Cortex of kidney (tissue), 1 donor: ENCODE measurements at places on chromosomes 5 and 9.

GRCh38 chr5:84255315-84255714 lies 129.4 kb downstream of the EDIL3 start:
- no peak for DNase-seq

GRCh38 chr5:27308153-27308552 lies 269.8 kb upstream of the CDH9 start:
- no peak for DNase-seq

- no peak for DNase-seq
Observed at GRCh38 chr5:95738072-95738471, 6.9 kb downstream of the RHOBTB3 start.

- no peak for DNase-seq
Observed at GRCh38 chr9:83765376-83765775, 52.2 kb downstream of the GKAP1 start.

DNA sequence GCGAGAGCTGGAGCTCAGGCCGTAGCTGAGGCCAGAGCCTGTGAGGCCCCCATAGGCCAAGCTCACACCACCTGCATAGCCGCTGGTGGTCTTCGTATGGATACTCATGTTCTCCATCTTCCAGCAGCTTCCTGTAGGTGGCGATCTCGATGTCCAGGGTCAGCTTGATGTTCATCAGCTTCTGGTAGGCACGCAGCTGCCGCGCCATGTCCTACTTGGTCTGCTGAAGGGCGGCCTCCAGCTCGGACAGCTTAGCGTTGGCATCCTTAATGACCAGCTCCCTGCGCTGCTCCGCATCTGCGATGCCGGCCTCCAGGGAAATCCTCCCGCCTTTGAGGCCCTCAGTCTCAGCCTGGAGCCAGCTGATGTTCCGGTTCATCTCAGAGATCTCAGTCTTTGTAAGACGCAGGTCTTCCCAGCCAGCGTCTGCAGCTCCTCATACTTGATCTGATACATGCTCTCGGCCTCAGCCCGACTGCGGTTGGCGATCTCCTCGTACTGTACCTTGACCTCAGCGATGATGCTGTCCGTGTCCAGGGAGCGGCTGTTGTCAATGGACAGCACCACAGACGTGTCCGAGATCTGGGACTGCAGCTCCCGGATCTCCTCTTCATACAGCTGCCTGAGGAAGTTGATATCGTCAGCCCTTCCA lies 172.1 kb downstream of the PPP2R2B start:
- no peak for DNase-seq

DNA sequence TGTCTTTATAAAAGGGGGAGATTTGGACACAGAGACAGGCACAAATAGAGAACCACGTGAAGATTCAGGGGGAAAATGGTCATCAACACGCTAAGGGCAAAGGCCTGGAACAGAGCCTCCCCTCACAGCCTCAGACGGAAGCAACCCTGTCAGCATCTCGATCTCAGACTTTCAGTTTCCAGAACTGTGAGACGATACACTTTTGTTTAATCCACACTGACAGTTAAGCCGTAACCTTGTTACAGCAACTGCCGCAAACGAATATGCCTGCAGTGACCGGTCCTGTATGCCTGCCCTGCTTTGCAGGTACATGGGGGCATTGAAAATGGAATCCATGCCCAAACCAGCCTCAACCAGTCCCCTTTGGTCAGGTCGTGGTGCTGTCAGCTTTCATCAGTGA lies 139.5 kb downstream of the ATPSCKMT start:
- no peak for DNase-seq

- no peak for DNase-seq
Observed at GRCh38 chr9:132249123-132249522, 87.3 kb downstream of the NTNG2 start.

DNA sequence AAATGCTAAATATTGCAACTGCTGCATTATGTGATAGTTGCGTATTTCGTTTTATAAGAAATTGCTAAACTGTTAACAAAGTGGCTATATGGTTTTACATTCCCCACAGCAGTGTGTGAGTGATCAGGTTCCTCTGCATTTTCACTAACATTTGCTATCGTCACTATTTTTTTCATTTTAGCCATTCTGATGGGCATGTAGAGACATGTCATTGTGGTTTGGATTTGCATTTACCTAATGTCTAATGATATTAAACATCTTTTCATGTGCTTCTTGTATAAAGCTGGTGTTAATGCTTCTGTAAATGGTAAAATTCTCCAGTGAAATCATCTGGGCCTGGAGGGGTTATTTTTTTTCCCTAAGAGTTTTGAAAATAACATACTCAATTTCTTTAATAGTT lies 61.6 kb downstream of the ERCC6L2 start:
- DNase-seq, result no peak

- no peak for DNase-seq
Observed at GRCh38 chr9:87342743-87343142, 154.9 kb upstream of the DAPK1 start.

- DNase-seq, result no peak
Observed at GRCh38 chr9:69081261-69081660, 45.7 kb downstream of the FXN start.

DNA sequence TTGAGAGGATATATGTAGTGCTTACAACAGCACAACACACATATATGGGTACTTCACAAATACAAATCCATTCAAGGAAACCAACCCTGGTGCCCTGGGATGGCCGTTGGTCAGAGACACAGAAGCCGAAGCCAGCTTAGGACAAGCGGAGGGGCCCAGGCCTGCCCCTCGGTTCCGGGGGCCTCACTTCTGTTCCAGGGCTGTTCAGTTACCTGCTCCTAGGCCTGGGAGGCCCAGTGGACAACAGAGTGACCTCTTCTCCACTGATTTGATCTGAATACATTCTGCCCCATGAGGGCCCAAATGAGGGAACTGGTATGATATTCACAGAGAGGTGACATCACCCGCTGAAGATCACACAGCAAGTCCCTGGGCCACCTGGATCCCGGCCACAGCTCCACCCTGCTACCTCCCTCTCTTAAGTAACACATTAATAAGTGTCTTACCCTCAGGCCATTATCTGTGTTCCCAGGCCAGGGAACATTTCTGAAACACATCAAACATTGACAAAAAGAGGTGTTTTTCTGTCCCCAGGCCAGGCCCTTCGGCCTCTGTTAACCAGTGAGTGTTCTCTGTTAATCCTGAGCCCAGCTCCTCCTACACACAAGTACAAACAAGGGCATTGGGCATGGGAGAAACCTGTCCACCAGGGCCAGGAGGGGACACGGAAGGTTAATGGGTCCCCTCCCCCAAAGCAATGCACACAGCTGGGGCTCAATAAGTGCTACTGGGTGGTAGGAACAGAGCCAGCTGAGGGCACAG lies 4.5 kb upstream of the GRHPR start:
- no peak for DNase-seq

DNA sequence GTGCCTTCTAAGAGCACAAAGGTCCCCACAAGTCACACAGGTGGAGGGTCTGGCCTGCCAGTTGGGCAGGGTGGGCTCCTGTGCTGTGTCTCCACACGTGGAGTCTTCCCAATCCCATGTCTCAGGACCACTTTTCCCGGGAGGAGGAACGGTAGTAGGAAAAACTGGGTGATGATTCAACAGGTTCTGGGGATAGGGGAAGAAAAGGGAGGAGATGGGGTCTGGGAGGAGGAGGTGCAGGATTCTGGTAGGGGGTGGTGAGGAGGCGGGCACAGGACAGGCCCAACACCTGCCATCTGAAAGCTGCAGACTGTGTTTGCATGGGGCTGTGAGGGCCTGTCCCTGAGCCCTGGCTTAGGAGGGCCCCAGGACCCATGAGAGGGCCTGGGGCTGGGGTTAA lies 215.2 kb downstream of the HSPA4 start:
- no peak for DNase-seq

DNA sequence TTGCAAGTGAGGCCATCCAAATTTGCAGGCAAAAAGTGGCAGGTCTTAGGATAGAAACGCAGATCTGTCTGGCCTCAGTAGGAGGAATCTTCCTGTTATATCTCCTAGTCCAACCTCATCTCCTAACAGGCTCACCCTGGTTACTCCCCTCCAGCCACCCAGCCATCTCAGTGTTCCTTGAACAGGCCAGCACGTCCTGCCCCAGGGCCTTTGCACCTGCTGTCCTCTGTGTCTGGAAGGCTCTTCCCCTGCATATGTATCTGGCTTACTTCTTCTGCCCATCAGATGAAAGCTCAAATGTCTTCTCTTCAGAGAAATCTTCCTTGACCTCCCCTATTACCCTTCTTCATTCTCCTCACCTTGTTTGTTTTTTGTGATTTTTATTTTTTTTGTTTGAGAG lies 107.3 kb upstream of the ALDH1B1 start:
- no peak for DNase-seq

- DNase-seq, result no peak
Observed at GRCh38 chr5:54274944-54275343, 35.4 kb downstream of the ARL15 start.

DNA sequence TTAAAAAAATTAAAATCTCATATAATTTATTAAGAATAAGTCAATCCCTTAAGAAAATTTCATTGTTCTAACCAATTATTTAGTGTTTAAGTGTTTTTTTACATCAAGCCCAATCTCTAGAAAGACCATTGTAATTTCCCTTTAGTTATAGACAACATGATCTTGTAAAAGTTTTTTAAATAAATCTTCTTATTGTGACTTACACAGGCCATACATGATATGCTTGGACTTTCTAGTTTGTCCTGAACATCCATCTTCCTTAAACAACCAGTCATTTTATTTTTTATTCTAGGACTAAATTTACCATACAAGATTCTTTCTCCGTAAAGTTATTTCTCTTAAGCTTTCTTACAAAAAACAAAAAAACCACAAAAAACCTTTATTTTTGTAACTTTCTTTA lies 126.5 kb upstream of the MAST4 start:
- DNase-seq, result no peak

- DNase-seq, result no peak
Observed at GRCh38 chr5:117488976-117489500, 914.4 kb upstream of the SEMA6A start.

DNA sequence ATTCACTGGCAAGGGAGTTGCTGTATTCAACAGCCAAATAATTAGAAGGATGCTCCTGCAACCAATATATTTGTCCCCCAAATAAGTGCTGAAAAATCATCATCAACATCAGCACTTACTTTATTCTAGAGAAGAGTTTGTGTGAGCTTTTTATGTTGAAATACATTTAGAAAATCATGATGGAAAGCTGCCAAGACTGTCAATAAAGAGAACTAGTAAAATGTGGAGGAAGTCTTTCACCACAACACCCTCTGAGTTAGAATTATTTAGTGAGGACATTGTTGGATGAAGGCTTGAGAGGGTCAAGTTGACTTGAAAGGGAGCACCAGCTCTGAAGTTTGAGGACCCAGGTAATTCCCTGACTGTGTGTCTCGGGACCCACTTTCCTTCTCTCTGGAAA lies 100.2 kb upstream of the TBCA start:
- no peak for DNase-seq

DNA sequence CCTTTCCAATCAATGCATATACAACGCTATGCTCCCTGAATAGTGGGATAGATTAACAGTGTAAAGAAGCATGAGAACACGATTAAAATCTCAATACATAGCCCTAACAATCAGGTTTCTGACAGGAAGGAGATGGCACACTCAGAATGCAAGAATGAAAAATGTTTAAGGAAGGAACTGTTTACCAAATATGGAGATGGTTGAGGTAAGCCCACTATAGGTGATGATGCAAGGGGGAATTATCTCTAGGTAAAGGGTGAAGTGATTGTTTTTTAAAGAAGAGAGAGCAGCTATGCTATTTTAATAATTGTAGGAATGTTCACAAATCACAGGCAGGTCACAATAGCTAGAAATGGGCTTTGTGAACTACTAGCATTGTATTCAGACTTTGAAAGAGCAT lies 302.4 kb downstream of the CHSY3 start:
- no peak for DNase-seq
